ENCODE measurements at places on chromosomes 5 and 9.

- no peak for DNase-seq
These were observed 3.3 kb downstream of the LCN12 start for GRCh38 chr9:136955202-136955942.

DNA sequence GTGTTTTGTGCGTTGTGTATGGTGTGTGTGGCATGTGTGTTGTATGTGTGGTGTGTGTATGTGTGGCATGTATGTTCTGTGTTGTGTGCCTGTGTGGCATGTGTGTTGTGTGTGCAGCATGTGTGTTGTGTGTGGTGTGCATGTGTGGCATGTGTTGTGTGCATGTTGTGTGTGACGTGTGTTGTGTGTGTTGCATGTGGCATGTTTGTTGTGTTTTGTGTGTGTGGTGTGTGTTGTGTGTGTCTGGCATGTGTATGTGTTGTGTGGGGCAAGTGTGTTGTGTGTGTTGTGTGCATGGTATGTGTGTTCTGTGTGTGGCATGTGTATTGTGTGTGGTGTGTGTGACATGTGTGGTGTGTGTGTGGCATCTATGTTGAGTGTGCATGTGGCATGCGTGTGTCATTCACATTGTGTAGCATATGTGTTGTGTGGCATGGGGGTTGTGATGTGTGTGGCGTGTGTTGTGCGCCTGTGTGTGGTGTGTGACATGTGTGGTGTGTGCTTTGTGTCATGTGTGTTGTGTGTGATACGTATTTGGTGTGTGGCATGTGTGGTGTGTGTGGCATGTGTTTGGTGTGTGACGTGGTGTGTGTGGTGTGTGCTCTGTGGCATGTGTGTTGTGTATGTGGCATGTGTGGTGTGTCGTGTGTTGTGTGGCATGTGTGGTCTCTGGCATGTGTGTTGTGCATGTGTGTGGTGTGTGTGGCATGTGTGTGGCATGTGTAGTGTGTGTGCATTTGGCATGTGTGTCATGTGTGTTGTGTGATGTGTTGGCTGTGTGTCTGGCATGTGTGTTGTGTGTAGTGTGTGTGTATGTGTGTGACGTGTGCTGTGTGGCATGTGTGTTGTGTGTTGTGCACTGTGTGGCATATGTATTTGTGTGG is 46.6 kb upstream of the IRX4 start:
- no peak for DNase-seq

DNA sequence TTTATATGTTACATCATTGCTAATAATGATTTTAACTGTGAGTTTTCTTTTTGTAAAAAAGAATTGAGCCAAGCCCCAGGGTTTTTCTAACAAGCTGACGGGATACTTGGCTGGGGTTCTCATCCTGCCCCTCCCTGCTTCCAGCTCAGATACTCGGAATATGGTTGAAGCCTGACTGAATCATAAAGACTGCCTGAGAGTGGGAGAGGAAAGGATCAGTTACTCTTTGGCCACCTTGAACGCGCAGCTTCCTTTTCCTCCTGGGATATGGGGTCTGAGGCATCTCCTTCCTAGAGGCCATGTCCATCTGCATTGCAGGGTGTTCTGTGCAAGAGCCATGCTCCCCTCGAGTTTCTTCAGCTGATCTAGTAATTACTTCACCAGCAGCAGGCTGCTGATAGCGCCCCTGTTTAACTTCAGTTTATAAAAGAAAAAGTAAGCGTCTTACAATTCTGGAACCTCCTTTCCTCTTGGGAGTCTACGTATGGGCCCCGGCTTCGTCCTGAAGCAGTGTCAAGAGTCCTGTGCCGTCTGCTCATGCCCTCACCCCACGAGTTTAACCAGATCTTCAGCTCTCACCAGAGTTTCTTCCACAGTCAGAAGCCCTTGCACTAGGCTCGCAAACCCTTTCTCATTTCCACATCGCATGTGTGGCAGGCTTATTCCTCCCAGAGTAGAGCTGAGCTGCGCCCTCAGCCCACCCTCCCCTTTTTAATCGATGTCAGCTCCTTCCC is 130.0 kb downstream of the MVB12B start:
- DNase-seq, result peak; percentile 40

GRCh38 chr5:130280528-130281217 is 376.4 kb downstream of the CHSY3 start:
- DNase-seq, result no peak

DNA sequence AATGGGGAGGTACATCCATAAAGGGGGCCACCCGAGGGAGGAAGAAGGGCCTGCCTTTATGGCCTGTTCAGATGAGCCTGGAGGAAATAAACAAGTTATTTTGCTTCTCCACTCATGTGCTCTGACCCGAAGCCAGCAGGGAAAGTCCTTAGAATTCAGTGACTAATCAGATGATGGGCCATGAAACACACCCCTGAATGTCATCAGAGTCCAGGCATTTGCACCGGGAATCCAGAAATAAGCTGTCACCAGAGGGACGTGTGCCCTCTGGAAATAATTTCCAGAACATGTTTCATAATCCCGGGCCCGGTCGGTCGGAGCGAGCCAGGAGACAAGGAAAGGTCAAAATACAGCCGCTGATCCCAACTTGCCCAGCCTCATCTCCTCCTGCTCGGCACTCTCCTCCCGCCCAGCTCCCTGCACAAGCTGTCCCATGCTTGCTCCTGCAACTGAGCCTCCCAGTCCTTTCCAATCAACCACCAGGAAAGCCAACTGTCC is 73.6 kb upstream of the ZNF622 start:
- peak; percentile 91 for DNase-seq

DNA sequence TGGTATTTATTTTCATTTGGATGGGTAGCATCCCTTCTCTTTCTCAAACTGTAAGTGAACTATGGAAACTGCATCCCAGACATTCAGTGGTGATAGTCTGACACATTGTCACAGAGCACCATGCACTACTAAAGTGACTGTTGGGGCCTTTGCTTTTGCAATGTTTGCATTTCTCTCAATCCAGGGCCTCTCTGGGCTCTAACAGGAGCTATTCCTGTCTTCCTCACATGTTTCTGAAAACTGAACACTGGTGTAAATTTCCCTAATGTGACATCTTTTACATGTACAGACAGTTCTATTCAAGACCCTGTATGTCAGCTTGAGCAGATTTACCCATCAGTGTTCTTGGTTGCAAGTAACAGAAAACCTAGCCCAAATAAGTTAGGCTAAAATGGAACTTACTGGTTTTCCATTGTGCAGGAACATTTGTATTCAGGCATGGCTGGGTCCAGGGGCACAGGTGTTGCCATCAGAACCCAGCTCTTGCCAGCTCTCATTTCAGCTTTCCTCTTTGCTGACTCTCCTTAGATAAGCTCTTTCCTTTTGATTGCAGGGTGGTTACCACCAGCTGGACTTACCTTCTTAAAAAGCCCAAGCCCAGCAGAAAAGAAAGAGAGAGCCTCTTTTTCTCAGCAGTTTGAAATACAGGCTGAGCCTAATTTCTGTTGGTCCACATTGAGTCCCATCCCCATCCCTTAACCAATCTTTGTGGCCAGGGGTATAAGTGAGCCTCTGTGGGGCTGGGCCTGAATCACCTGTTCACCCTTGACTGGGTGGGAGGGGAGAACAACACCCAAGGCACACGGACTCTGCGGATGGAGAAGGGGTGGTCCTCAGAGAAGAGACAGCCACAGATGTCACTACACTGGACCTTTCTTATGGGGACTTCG is 234.3 kb downstream of the NR3C1 start:
- no peak for DNase-seq

GRCh38 chr9:8221462-8221861 is 421.9 kb upstream of the DMAC1 start:
- DNase-seq, result no peak

Measured in epithelial cell of esophagus (primary cell).